Spinal cord (tissue), 10 donors: ENCODE measurements at places on chromosomes 4 and X. TPM values are rescaled to one million over a fixed set of nuclear protein-coding genes. Genes with fewer than 3 reads are reported as not detected.

GRCh38 chr4:162126729-162127128 lies 37.1 kb downstream of the FSTL5 start:
- H3K4me3 ChIP-seq = no peak overlapping the region
- H3K27ac ChIP-seq = no peak overlapping the region
- DNase-seq = no peak
- no peaks in the 10 kb centered on the region for H3K27me3 ChIP-seq
- H3K36me3 ChIP-seq = no peaks in the 10 kb centered on the region
- no peaks in the 10 kb centered on the region for H3K4me1 ChIP-seq

DNA sequence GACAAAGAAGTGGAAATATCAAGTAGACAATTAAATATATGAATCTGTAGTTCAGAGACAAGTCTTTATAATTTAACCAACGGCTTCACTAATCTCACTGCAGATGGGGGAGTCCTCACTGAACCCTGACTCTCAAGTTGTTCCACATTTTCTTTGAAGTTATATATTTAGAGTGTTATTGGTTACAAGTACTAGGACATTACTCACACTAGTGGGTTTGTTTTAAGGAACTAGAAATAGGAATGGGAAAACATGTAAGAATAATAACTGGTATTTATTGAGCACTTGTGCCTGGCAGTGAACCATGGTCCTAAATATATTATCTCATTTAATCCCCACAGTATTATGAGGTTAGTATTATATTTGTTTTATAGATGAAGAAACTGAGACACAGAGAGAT lies 22.0 kb downstream of the MND1 start:
- DNase-seq = no peak
- H3K4me3 ChIP-seq = no peak overlapping the region
- no peaks in the 10 kb centered on the region for H3K27me3 ChIP-seq
- H3K36me3 ChIP-seq = no peaks in the 10 kb centered on the region

DNA sequence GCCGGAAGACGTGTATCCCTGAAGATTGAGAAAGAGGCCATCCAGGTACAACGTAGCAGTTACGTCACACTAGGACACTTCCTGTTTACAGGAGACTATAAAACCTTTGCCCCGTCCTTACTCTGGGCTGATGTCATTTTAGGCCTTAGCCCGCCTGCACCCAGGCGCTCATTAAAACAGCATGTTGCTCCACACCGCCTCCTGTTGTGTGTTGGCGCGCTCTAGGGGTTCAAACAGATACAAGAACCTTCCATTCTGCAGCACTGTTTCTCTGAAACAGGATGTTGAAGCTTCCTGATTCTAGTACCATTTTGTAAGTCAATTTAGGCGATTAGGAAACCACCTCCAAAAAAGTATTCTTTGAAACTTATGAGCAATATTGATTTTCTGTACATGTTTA lies 722.1 kb downstream of the PCDH7 start:
- no peak for DNase-seq
- H3K36me3 ChIP-seq = no peaks in the 10 kb centered on the region
- H3K4me1 ChIP-seq = no peaks in the 10 kb centered on the region
- H3K4me3 ChIP-seq = no peak overlapping the region
- no peaks in the 10 kb centered on the region for H3K27me3 ChIP-seq
- no peak overlapping the region for H3K27ac ChIP-seq

- H3K4me3 ChIP-seq = no peak overlapping the region
- DNase-seq = no peak
- H3K27me3 ChIP-seq = no peaks in the 10 kb centered on the region
Observed at GRCh38 chr4:109121561-109121960, 180.9 kb downstream of the COL25A1 start.

Gene FAM184B
- 2.3 TPM for total RNA-seq
